Skin of body (tissue), 3 donors: ENCODE measurements at places on chromosomes 3 and 15.

GRCh38 chr3:66017591-66017990 is 21.1 kb downstream of the MAGI1 start:
- DNase-seq, result no peak

- DNase-seq, result no peak
Observed at GRCh38 chr3:131704098-131704497, 201.3 kb upstream of the MRPL3 start.

DNA sequence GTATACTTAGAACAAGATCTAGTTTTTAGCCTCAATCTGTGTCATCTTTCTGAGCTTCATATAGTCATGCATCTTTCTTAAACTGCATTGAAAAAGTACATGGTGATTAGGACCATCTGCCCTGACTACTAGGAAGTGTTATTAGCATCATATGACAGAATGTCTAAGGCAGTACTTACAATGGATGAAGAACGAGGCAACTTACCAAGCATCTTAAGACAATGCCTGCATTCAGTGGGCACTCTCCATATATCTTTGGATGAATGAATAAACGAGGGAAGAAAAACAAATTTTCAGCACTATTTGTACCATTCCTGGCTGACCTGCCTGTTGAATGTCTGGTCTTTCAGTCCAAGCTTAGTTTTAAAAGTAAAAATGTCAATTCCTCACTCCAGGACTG is 185.4 kb upstream of the EPHA3 start:
- DNase-seq, result no peak

- peak; percentile 8 for DNase-seq
Observed at GRCh38 chr15:82850731-82851130, 41.3 kb downstream of the WHAMM start.

GRCh38 chr3:51982352-51982837 is 940 bp upstream of the ACY1 start:
- DNase-seq, result no peak

DNA sequence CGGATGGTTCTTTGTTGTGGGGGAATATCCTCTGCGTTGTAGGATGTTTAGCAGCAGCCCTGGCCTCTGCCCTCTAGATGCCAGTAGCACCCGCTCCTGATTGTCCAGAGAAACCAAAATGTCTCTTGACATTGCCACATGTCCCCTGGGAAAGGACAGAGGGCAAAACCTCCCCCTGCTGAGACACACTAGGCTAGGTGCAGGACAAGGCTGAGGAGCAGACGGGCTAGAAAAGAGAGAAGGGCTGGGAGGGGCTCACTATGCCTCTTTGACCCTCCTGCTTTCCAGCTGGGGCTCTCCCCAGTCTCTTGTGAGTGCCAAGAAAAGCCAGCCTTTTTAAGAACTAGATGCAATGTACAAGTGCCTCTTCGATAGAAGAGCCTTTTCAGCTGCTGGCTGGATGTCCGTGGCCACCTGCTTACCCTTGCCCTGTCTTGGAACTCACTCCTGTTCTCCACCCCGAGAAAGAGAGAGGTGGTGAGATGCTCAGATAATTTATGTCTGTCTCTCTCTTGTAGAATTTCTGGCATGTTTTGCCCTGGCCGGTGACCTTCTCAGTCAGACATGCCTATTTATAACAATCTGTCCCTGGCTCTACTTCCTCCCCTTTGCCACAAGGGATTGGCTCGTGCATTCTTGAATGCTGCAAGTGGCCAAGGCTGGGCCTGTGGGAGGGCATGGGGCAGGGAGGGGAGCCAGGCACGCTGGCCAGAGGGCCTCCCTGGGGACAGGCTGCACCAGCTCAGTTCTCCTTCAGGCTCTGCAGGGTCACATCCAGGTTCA is 142.6 kb downstream of the RPLP1 start:
- no peak for DNase-seq

- DNase-seq, result peak; percentile 34
Observed at GRCh38 chr3:159346271-159346903, 544.5 kb downstream of the MFSD1 start.

DNA sequence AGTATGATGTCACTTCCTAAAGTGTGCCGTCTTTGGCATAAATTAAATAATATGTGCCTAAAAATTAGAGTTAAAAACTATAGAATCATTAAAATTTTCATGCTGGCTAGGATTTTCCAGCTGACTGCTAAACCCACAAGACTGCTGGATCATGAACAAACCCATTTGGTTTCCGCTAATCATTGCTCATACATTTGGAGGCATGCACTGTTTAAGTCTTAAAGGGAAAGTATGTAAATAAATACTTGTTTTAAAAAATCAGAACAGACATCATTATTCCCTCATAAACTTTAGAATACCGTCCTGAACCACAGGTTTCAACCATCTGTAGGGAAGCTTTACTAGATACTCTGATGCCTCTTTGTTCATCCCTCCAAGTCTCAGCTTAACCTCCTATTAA is 26.5 kb downstream of the ATP6V1A start:
- DNase-seq, result peak; percentile 22

DNA sequence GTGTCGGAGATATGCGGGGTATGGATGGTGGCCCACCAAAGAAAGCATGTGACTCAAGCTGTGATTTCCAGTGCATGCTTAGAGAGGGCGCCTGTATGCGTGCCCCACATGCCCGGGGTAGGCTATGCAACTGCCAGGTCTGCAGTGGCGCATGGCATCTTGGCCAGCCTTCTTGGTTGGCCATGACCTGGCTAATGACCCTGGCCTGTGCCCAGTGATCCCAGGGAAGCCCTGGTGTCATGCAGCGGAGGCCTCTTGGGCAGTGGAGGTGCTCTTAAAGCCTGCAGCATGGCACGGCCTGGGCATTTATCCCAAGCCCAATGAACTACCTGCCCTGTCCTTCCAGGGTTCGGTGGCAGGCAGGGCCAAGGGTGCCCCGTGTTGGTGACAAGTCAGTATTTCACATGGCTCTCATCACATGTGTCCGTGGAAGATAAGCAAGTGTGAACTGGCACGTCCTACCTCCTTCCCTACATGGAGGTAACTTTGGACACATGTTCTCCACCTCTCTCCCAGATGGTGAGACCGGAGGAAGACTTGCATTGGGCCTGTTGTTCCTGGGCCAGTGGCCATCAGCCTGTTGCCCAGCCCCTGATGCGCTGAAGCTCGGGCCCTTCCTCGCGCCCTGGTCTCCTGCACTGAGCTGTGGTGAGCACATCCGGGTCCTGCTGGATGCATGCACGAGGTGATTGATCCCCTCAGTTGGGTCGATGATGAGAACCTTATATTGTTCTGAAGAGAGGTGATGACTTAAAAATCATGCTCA is 192.0 kb downstream of the UBE3A start:
- no peak for DNase-seq
